ENCODE measurements at places on chromosomes 2 and 18.

DNA sequence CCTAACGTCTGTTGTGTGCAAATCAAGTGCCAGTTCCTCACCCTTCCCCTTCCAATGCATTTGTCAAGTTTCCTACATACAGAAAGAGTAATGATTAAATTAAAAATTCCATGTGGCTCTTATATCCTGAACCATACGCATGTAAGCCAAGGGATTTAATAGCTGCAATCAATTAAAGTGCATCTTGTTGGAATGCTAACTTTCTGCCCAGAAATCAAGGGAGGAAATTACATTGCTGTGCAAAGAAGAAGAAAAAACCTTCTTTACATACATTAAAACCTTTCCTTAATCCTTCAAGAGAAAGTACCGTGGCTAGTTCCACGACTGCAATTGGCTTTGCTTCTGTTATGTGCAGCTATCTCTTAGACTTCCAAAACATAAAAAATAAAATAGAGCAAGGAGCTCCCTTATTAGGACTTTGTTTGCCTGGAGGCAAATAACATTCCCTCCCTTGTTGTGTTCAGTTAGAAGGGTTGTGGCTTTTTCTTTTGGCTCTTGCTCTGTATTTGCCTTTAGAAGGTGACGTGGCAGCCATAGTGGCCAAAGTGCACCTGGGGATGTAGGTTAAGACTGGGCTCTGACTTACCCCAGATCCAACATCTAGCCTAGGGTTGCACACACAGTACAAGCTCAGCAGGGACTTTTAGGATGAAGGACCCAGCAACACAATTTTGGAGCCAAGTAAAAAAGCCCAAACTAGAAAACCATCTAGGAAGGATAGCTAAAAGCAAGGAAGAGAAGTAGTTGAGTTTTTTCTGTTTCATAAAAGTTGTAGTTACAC, 158.3 kb downstream of the ANTXR1 start:
- no peak for DNase-seq

GRCh38 chr2:45330637-45331409, 280.2 kb downstream of the SRBD1 start:
- no peak for DNase-seq

GRCh38 chr18:13500227-13500865, 226.0 kb downstream of the FAM210A start:
- DNase-seq = no peak

GRCh38 chr2:26193578-26194231, 20.8 kb downstream of the GAREM2 start:
- no peak for DNase-seq

GRCh38 chr2:214310319-214310718, 100.5 kb upstream of the VWC2L start:
- DNase-seq = no peak

DNA sequence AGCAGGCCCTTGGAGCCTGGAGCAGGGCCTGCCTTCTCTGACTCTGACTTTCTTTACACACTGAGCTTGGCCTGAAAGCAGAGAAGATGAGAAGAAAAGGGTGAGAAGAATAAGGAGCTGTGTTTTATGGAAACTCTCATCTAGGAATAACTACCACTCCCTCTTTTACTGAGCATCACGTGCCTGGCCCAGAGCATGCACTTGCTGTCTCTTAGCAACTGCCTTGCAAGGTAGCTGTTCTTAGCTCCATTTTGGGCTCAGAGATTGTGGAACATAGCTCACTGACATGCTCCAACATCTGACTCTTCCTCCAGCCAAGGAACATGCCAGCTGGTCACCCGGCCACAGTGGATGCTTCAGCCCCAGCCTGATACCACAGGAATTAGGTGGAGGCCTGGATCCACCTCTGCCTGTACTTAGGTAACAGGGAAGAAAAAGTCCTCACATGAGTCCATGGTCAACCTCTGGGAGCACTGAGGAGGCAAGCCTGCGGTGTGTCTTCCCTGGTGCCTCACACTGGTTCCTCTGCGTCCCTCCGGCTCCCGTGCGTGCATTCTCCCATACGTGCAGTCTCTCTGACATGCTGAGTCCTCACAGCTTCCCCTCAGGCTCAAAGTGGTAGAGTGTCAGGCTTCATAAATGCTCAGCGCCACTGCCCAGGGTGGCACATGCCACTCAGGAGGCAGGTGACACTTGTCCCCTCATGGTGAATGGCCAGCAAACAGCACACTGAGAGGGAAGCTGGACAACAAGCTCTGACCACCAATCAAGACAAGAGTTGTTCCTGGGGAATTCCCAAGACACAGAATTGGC, 35.7 kb downstream of the AMER3 start:
- DNase-seq = no peak

- DNase-seq = no peak
These were observed 878.8 kb downstream of the TSN start for GRCh38 chr2:122634256-122634655.

DNA sequence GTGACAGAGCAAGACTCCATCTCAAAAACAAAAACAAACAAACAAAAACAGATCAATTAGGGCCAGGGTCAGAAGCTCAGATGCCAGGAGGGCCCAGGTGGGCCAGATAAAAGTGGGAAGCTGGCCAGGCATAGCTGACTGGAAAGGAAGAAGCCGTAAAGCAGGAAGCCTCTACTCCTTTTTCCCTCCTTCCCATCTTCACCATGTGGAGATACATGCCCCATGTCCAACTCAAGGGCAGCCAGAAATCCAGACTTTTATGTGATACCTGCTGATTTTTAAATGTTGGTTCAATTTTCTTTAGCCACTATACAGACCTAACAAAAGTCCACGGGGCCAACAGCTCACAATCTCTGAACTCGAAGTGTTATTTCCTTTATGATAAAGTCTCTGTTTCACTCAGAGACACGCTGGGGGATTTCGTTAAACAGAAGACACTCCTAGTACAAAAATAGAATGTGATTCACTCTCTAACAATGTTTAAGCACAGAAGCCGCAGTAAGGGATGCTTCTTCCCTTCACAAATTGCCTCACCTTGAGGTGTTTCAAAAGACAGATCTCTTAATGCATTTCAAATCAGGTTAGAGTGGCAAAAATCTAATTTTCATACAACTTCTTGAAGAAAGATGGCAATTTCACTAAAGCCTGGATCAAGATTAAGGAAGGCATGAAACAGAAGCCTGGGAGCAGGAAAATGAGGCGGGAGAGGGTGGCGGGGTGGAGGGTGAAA, 14.0 kb downstream of the TMEM247 start:
- DNase-seq = no peak

DNA sequence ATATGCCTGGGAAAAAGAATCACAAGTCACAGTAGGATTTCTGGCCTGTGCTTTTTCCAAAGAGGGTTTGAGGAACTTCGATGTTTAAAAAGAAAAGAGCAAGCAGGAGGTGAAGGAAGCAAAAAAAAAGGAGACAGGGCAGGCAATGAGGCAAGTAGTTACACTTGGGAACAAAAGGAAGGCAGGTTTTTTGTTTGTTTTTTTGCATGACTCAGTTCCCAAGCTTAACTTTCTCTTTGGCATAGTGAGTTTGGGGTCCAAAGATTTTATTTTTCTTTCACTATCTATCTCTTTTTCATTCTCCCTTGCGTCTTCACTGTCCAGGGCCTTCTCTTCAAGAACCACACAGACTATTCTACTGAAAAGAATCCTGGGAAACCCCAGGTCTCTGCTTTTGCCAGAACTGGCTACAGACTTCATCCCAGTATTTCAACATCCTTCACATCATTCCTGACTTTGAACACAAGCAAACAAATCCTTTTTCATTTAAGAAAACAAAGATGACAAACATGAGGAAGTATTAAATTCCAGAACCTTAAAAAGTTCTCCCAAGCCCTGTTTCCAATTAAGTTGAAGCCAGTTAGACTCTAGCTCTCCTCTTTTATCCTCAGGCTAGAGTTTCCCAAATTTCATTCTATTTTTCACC, 210.7 kb upstream of the RND3 start:
- DNase-seq = no peak
